CD4-positive, alpha-beta T cell treated with Interleukin-10 for 1 hour (primary cell): ENCODE measurements at places on chromosomes 3 and 15.

DNA sequence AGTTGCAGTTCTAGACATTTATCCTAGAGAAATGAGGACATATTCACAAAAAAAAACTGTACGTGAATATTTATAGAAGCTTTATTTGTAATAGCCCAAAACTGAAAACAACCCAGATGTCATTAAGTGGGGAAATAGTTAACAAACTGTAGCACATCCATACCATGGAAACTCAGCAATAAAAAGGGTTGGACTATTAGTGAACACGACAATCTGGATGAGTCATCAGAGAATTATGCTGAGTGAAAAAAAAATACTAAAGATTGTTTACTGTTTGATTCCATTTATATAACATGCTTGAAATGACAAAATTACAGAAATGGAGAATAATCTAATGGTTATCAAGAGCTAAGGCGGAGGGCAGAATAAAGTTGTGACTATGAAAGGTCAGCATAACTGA lies 59.5 kb downstream of the CPA3 start:
- no peak for DNase-seq

DNA sequence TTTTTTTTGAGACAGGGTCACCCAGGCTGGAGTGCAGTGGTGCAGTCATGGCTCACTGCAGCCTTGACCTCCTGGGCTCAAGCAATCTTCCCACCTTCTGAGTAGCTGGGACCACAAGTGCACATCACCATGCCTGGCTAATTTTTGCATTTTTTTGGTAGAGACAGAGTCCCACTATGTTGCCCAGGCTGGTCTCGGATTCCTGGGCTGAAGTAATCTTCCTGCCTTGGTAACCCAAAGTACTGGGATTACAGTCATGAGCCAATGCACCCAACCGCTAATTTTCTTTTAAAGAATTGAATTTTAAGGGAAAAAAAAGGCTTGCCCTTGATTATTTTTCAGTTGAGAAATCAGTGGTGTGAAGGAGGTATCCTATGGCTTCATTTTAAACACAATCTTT lies 334.0 kb downstream of the SOX2 start:
- no peak for DNase-seq

GRCh38 chr3:184526088-184526433 lies 35.5 kb upstream of the EPHB3 start:
- DNase-seq = no peak

DNA sequence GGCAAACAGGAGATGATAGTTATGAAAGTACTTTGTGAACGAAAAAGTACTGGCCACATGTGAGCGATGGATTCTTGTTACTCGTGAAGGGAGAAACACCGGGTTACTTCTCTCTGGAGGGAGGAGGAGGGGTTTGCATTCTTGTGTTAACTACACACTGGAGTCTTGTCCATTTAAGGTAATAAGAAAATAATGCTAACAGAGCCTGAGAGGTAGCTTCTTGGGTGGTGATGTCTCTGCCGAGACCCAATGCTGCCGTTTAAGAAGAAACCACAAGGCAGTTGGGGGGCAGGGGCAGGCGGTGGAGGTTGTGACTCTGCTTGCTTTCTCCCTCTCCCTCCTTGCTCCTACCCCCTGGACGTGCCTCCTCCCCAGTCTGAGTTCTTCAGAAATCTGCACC lies 100.9 kb upstream of the ROPN1 start:
- DNase-seq = no peak
